ENCODE measurements at places on chromosomes 1 and 21. TPM values are rescaled to one million over a fixed set of nuclear protein-coding genes. Genes with fewer than 3 reads are reported as not detected.
A peak's percentile ranks its signal among the peaks of the same experiment; 100 is the strongest.

- H3K36me3 ChIP-seq: no peaks in the 10 kb centered on the region
- no peaks in the 10 kb centered on the region for H3K27me3 ChIP-seq
- no peaks in the 10 kb centered on the region for H3K4me1 ChIP-seq
- no peak for DNase-seq
Observed at GRCh38 chr1:170176772-170177171, 31.0 kb downstream of the NTMT2 start.

GRCh38 chr1:51922040-51922439 is 43.5 kb upstream of the NRDC start:
- H3K36me3 ChIP-seq: peaks cover 34% of the 10 kb centered on the region
- no peaks in the 10 kb centered on the region for H3K27me3 ChIP-seq
- H3K4me1 ChIP-seq: peaks cover 36% of the 10 kb centered on the region
- H3K27ac ChIP-seq: no peak overlapping the region
- H3K4me3 ChIP-seq: no peak overlapping the region

- H3K27me3 ChIP-seq: no peaks in the 10 kb centered on the region
- H3K4me1 ChIP-seq: peaks cover 19% of the 10 kb centered on the region
- DNase-seq: no peak
- no peak overlapping the region for H3K27ac ChIP-seq
- no peak overlapping the region for H3K4me3 ChIP-seq
- H3K36me3 ChIP-seq: no peaks in the 10 kb centered on the region
Observed at GRCh38 chr1:184788970-184789369, 34.3 kb upstream of the EDEM3 start.

Gene CD34
- 0.44 TPM for total RNA-seq

DNA sequence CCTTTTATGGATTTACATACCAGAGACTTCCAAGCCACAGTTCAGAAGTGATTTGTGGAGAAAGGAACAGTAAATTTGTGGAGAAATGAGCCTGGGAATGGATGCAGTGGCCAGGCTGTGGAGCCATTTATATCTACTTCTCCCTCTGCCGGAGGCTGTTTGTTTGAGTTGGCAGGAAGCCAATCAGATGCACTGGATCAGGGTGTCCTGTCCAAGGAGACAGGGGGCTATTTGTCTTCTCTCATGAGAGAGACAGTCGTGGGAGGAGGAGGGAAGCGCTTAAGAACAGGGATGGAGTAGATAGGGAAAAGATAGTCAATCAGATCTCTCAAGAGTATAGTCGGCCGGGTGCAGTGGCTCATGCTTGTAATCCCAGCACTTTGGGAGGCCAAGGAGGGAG is 2.8 kb upstream of the HAPLN2 start:
- H3K27ac ChIP-seq: no peak overlapping the region
- peak; percentile 37 for DNase-seq
- peaks cover 6% of the 10 kb centered on the region for H3K4me1 ChIP-seq
- no peak overlapping the region for H3K4me3 ChIP-seq

Gene TMEM81
- 2.3 TPM for total RNA-seq

Gene DOP1B
- total RNA-seq: 1.4 TPM

GRCh38 chr1:225580238-225581099 is 72.5 kb downstream of the ENAH start:
- no peaks in the 10 kb centered on the region for H3K4me1 ChIP-seq
- peaks cover 10% of the 10 kb centered on the region for H3K36me3 ChIP-seq
- H3K27me3 ChIP-seq: no peaks in the 10 kb centered on the region
- DNase-seq: no peak
- H3K4me3 ChIP-seq: no peak overlapping the region
- no peak overlapping the region for H3K27ac ChIP-seq

GRCh38 chr1:50110151-50110550 is 1.4 kb downstream of the ELAVL4 start:
- H3K36me3 ChIP-seq: no peaks in the 10 kb centered on the region
- no peaks in the 10 kb centered on the region for H3K4me1 ChIP-seq
- DNase-seq: no peak
- H3K27me3 ChIP-seq: peaks cover 17% of the 10 kb centered on the region

Gene OR2L5
- total RNA-seq: not detected

Gene CFAP74
- not detected for total RNA-seq

DNA sequence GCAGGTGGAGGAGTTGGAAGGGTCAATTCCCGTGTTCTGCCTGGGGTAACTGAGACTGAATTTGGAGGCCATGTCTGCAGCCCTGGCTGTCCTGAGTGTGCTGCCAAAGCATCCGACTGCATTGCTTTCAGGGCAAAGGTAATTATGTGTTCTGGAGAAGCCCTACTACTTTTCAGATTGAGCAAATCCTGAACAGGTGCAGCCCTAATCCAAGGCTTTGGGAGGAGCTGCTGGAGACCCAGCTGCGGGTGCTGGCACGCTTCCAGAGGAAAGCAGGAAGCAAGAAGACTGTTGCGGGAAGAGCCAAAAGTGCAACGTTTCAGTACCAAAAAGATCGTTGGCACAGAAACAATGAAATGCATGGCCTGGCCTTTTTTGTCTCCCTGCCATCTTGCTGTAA is 73.7 kb upstream of the NRIP1 start:
- H3K4me3 ChIP-seq: no peak overlapping the region
- no peaks in the 10 kb centered on the region for H3K36me3 ChIP-seq

Gene KCNT2
- 0.25 TPM for total RNA-seq

Gene KIF1B
- total RNA-seq: 26.8 TPM

Gene ATP1A4
- total RNA-seq: not detected

GRCh38 chr1:211384524-211384923 is 57.9 kb downstream of the TRAF5 start:
- H3K27ac ChIP-seq: no peak overlapping the region
- no peak overlapping the region for H3K4me3 ChIP-seq
- peaks cover 11% of the 10 kb centered on the region for H3K4me1 ChIP-seq

Gene THEMIS2
- total RNA-seq: 0.09 TPM

DNA sequence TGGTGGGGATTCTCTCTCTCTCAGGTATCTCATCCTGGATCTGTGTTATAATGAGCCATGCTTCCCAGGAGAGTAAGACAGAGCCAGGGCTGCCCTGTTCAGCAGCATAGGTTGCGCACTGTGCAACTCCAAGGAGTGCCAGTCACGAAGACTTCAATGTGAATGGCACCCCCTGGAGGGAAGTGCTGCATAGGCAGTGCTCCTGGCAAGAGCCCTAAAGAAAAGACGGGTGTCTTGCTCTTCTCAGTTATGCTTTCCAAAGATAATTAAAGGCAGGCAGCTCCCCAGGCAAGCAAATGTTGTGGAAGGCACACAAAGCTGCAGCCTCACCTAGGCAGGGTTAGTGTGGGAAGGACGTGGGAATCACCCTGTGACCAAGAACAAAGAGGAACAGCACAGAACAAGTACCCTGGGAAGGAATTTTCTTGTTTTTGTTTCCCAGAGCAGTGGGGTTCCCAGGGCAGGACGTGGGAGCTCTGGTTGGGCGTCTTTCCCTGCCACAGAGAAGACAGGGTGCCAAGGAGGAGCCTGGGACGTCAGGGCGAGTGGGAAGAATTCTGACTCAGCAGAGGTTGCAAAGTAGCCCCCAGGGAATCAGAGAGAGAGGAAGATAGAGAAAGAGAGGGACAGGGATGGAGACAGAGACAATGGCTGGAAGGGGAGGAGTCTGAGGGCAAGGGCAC is 120.9 kb downstream of the KCNN3 start:
- no peaks in the 10 kb centered on the region for H3K36me3 ChIP-seq
- H3K4me3 ChIP-seq: no peak overlapping the region
- H3K4me1 ChIP-seq: no peaks in the 10 kb centered on the region
- DNase-seq: peak; percentile 64
- H3K27ac ChIP-seq: no peak overlapping the region

Gene MTOR
- total RNA-seq: 40.4 TPM

Gene WLS
- total RNA-seq: 18.6 TPM

Gene ARTN
- not detected for total RNA-seq

- H3K27me3 ChIP-seq: peaks cover 3% of the 10 kb centered on the region
- H3K4me1 ChIP-seq: peaks cover 5% of the 10 kb centered on the region
- H3K36me3 ChIP-seq: no peaks in the 10 kb centered on the region
- no peak overlapping the region for H3K27ac ChIP-seq
- no peak for DNase-seq
Observed at GRCh38 chr1:240656531-240656930, 44.6 kb upstream of the GREM2 start.

DNA sequence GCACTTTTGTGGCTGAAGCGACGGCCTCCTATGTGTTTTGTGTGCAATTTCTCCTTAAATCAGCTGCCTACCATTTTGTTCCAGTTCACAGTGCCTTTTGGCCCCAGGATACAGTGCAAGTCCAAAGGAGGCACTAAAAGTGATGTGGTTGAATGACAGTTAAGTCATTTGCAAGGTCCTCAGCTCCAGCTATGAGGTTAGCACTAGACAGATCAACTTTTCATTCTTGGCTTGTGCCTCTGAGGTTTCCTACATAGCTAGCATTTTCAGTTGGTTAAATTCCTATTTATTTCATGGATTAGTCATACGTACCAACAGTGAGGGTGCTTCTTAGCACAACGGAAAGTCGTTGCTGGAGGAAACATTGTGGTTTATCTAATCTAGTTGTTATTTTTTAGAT is 59.3 kb upstream of the NTPCR start:
- peak; percentile 62 for DNase-seq
- no peaks in the 10 kb centered on the region for H3K36me3 ChIP-seq
- no peak overlapping the region for H3K4me3 ChIP-seq
- peak overlapping the region; percentile 61 for H3K27ac ChIP-seq
- H3K27me3 ChIP-seq: no peaks in the 10 kb centered on the region
- H3K4me1 ChIP-seq: peaks cover 22% of the 10 kb centered on the region

- H3K36me3 ChIP-seq: no peaks in the 10 kb centered on the region
- no peak overlapping the region for H3K27ac ChIP-seq
- H3K27me3 ChIP-seq: no peaks in the 10 kb centered on the region
Observed at GRCh38 chr1:76136894-76137293, 62.3 kb downstream of the ST6GALNAC3 start.

DNA sequence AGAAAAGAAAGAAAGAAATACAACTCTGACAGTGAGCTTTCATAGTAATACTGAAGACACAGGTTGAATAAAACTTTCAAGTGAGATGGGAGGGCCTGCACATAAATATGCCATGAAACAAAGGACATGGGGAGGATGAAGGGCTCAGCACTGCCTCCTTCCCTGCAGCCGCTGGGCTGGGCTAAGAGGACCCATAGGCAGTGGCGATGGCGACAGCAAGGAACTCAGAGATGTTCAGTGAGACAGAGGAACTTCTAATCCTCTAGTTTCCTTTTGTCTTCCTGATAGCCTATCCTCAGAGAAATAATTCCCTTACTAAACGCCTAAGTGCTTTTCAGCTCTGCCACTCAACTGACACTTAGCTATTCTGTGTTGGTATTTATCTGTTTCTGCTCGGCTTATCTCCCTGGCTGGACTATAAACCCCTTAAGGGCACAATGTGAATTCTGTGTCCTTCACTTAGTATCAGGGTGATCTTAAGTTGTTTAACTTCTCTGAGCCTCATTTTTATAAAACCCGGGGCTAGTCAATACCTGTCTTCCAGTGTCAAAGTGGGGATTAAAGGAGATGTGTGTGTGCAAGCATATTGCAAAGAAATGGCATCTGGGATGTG is 24.4 kb upstream of the IER5 start:
- H3K27ac ChIP-seq: no peak overlapping the region
- no peak for DNase-seq
- no peaks in the 10 kb centered on the region for H3K36me3 ChIP-seq

Gene ADCY10
- total RNA-seq: not detected

GRCh38 chr1:180954005-180954800 is 41.5 kb downstream of the KIAA1614 start:
- H3K36me3 ChIP-seq: peaks cover 10% of the 10 kb centered on the region
- DNase-seq: peak; percentile 35
- peak overlapping the region; percentile 34 for H3K4me3 ChIP-seq
- H3K4me1 ChIP-seq: peaks cover 8% of the 10 kb centered on the region

- no peak overlapping the region for H3K4me3 ChIP-seq
- no peak overlapping the region for H3K27ac ChIP-seq
- H3K4me1 ChIP-seq: peaks cover 25% of the 10 kb centered on the region
- peaks cover under 1% of the 10 kb centered on the region for H3K36me3 ChIP-seq
- H3K27me3 ChIP-seq: no peaks in the 10 kb centered on the region
Observed at GRCh38 chr1:161869291-161869690, 103.2 kb downstream of the ATF6 start.

Gene MORC3
- 49.6 TPM for total RNA-seq

- H3K4me1 ChIP-seq: no peaks in the 10 kb centered on the region
- no peaks in the 10 kb centered on the region for H3K27me3 ChIP-seq
- no peak overlapping the region for H3K27ac ChIP-seq
- H3K36me3 ChIP-seq: no peaks in the 10 kb centered on the region
- H3K4me3 ChIP-seq: no peak overlapping the region
Observed at GRCh38 chr1:215794156-215794555, 227.1 kb downstream of the KCTD3 start.

Gene ARHGAP30
- total RNA-seq: not detected

- H3K36me3 ChIP-seq: no peaks in the 10 kb centered on the region
- no peak overlapping the region for H3K27ac ChIP-seq
- no peak for DNase-seq
- no peaks in the 10 kb centered on the region for H3K27me3 ChIP-seq
- H3K4me1 ChIP-seq: no peaks in the 10 kb centered on the region
- no peak overlapping the region for H3K4me3 ChIP-seq
Observed at GRCh38 chr1:63010913-63011660, 227.2 kb downstream of the ATG4C start.

Gene LRRIQ3
- total RNA-seq: 1.7 TPM
